ENCODE measurements at places on chromosomes 16 and 17.

DNA sequence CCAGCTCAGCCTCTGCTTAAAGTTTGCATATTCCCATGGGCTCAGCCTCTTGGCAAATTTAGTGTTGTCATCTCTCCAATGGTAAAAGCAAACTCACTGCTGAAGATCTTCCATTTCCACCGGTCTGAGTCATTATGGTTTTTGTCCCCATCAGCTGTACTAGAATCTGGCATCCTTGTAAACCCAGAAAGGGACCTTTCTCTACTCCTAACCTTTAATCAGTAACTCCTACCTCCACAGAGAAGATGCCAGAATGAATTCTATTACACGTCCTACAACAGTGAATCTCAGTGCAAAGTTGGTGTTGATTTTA lies 45.8 kb downstream of the ZNF652 start:
- peak; percentile 33 for DNase-seq

DNA sequence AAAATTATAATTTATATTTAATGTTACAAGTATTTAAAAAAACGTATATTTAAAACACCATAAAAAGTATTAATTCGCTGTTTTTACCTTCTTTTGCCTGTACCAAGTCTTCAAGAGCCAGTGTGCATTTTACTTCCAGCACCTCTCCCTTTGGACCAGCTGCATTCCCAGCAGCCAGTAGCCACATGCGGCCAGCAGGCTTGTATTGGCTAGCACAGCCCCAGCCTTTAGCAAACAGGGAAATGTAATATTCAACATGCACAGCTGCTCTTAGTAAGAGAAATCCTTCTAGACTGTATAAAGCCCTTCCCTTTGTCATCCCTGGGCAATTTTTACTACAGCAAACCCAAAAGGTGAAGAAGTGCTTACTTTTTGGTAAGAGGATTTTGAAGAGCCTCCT lies 6.6 kb downstream of the DHODH start:
- DNase-seq, result no peak

DNA sequence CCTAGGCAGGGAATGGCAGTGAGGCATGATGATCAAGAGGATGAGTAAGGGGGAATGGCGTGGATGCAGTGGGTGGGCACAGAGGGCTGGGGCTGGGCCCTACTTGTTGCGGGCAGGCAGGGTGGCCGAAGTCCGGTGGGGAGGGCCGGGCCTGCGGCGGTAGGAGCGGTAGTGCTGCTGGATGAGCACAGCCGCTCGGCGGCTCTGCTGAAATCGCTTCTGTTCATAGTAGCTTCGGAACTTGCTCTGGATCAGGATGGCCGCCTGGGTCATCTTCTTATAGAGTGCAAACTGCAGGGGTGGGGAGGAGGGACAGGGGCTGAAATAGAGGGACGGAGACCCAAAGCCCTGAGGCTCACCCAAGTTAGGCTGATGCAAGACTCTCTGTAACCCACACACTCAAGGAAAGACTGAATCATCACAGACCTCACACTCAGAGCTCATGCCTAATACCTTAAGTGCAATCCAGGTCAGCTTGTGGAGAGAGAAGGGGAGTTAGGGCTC lies 1.5 kb upstream of the SPAG7 start:
- no peak for DNase-seq

DNA sequence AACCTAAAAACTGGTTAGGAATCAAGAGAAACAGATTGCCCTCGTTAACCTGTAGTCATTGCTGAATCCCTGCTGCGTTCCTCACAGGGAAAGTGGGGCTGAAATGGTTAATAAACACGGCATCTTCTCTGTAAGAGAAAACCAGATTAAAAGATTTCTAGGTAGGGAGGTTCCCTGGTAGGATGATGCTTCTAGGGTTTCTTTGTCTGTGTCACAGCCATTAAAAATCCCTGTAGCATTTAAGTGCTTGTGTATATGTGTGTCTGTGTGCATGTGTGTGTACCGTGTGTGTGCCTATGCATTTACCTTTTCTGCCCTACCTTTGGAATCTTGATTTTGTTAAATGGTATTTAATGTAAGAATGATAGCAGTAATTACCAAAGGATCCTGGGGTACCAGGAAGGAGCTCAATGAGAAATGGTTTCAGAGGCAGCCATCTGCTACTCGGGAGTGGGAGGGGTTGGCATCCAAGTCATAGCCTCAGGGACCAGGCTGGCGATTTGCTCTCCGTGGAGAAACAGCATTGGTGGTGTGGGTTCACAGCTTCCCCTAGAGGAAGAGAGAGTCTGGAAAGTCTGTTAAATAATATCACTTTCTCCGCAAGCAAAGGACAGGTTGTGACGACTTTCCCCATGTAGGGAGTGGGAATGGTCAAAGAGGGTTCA lies 177.1 kb downstream of the HS3ST4 start:
- DNase-seq, result no peak

DNA sequence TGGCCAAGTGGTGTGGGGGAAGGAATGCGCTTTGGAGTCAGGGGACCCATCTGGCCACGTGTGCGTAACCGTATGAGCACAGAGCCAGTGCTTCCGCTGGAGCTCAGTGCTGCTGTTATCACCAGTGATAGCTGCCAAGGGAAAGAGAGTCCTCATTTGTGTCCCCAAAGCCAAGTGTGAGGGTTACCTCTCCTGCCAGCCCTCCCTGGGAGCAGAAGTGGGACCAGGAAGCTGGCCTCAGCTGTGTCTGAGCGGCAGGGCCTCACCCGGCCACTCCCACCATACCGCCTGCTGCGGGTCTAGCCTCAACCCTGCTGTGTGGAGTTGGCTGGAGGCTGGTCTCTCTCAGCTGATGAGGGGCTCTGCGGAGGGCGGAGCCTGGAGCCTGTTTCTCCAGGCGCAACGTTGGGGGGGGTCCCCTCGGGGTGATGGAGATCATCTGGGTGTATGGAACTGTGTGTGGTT lies 44.5 kb downstream of the MEAK7 start:
- DNase-seq, result no peak

DNA sequence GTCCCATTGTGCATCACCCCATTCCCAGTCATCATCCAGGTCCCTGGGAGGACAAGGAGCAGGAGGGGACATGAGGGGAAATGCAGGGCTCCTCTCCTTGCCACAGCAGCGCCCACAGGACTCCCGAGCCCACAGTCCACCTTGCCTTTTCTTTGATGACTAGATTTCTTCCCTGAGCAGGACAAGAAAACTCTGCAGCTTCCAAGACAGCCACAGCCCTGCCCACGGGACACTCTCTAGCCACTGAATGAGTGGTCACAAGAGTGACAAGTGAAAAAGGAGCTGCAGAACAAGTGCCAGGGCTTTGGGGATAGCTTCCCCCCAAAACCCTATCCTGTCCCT lies 4.7 kb downstream of the NEURL4 start:
- no peak for DNase-seq

DNA sequence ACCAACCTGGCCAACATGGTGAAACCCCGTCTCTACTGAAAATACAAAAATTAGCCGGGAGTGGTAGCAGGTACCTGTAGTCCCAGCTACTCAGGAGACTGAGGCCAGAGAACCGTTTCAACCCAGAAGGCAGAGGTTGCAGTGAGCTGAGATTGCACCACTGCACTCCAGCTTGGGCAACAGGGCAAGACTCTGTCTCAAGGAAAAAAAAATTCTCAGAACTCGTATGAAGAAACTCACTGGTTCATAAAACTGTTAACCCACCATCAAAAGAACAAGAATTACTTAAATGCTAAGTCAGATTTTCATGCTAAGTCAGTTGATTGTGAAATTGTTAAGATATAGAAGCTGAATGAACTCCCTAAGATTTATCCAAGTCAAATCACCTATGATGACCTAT lies 31.3 kb downstream of the SLC39A11 start:
- DNase-seq, result no peak

- DNase-seq, result no peak
These were observed 48.6 kb downstream of the GAS7 start for GRCh38 chr17:10149573-10150399.

GRCh38 chr16:58098207-58099096 lies 30.7 kb downstream of the CFAP20 start:
- no peak for DNase-seq

- no peak for DNase-seq
These were observed 22.3 kb downstream of the ARHGAP27 start for GRCh38 chr17:45410144-45411091.

- DNase-seq, result no peak
These were observed 152.3 kb downstream of the ITFG1 start for GRCh38 chr16:47308601-47309000.

GRCh38 chr17:1709971-1710806 lies at the start of gene TLCD2:
TSS of gene TLCD2 (minus strand) at chr17:1710377. CDS start at chr17:1710242, 135 bp downstream.
- DNase-seq, result no peak

DNA sequence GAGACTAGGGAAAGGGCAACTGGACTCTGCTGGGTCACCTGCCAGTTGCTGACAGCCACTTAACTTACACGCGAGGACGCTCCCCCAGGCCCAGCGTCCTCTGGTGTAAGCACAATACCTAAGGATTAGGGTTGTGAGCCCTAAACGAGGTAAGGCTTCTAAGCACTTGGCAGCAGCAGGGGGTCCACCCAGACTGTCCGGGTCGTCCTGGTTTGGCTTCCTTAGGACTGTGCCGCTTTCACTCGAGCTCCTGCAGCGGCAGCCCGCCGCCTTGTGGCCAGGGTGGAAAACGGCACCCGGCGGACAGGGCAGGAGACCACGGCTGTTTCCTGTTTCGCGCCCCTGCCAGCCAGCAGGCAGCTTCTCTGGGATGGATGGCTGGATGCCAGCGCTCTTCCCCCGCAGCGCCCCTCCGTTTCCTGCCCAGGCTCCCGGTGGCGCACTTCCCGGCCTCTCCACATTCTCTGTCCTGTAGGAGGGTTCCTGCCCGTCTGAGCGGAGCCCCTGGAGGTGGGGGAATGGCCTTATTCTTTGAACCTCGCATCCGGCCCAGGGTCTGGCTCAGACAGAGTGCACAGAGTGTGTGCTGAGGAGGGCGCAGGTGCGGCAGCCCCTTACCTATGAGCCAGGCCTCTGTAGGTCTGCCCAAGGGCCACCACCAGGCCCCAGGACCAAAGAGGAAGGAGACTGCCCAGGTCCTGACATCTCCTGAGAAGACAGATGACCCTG lies 47.0 kb upstream of the AMZ2 start:
- peak; percentile 51 for DNase-seq

All from hypothalamus (tissue), 51 donors.